Mesothelial cell of epicardium (in vitro differentiated cells): ENCODE measurements at places on chromosomes 16 and 17. TPM values are rescaled to one million over a fixed set of nuclear protein-coding genes. Genes with fewer than 3 reads are reported as not detected.

DNA sequence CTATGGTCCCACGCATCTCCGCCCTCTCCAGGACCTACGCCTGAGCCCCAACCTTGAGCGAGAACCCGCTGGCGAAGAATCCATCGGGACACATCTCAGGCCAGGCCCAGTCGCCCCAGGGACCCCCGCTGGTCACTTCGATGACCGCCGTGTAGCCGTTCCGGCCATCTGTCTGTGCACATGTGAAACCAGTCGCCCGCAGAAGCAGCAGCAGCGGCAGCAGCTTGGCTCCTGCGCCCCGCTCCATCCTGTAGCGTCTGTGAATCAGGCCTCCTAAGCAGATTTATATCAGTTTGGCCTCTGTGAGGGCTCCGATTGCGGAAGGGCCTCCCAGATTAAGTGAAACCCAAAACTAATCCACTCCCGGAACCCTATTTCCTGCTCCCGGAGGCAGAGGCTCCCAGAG is at the start of gene VMO1:
TSS of gene VMO1 (minus strand) at position 259 of the 406 bp plus-strand sequence. CDS start at position 247, 12 bp downstream.
- DNase-seq, result no peak

GRCh38 chr16:4664538-4665418 is 28.6 kb upstream of the NUDT16L1 start:
- DNase-seq, result no peak

- no peak for DNase-seq
These were observed 19.5 kb downstream of the ATP2A1 start for GRCh38 chr16:28897826-28898225.

Gene OSGIN1
- 2.2 to 2.5 TPM (median 2.3 TPM) in 3 replicates for total RNA-seq

DNA sequence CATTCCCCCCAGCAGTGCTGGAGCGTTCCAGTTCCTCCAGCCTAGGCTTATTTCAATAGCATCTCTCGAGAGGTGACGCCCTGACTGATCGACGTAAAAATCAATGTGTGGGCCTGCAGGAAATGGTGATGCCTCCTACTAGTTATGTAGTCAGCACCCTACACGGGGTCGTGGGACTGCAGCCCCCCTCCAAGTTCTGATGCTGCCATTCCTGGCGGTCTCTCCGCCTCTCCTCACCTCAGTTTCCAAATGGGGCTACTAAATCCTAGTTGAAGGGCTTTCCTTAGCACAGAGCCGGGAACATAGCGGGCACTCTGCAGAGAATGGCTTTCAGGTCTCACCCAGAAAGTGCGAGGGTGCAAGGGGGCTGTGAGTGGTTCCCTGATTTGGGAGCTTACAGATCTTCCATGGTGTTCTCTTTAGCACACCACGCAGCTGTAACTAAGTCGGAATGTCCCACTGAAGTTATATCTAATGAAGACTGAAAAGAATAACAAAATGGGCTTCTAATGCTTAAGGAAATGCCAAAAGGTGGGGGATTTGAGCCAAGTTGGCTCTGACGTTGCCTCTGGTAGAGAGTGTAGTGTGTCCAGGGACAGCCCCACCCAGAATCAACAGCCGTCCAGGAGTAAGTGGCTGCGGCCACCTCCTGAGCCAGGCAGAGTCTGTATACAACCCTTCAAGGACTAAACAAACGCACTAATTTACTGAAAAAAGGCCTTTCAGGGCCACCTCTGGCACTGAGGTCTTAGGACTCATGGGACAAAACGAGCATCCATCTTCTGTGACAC is 299.7 kb upstream of the FOXF1 start:
- DNase-seq, result no peak

GRCh38 chr16:17412791-17413190 is 58.0 kb downstream of the XYLT1 start:
- DNase-seq, result no peak

DNA sequence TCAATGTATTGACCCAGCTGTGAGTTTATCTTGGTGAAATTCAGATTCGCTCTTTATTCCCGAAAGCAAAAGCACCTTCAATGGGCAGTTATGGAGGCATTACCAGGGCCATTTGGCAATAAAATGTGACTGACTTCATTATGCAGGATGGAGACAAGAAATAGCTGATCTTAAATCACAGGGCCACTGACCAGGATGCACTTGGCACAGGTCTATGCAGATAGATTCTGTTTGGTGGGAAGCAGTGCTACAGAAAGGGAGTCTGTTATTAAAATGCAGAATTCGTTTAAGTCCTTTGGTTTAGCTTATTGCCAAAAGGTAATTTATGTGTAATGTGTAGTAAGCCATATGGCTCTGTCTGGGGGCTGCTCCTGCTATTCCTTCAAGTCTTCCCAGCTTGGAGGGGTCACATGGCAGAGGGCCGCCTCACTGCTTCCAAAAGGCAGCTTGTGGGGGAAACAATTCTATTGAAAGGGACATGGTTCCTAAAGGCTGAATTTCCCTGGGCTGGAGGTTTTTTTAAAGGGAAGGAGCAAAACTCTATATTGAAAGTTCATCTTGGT is 239.8 kb downstream of the HS3ST4 start:
- DNase-seq, result no peak

Gene ZDHHC7
- 45.4 to 47.9 TPM (median 45.7 TPM) in 3 replicates for total RNA-seq

DNA sequence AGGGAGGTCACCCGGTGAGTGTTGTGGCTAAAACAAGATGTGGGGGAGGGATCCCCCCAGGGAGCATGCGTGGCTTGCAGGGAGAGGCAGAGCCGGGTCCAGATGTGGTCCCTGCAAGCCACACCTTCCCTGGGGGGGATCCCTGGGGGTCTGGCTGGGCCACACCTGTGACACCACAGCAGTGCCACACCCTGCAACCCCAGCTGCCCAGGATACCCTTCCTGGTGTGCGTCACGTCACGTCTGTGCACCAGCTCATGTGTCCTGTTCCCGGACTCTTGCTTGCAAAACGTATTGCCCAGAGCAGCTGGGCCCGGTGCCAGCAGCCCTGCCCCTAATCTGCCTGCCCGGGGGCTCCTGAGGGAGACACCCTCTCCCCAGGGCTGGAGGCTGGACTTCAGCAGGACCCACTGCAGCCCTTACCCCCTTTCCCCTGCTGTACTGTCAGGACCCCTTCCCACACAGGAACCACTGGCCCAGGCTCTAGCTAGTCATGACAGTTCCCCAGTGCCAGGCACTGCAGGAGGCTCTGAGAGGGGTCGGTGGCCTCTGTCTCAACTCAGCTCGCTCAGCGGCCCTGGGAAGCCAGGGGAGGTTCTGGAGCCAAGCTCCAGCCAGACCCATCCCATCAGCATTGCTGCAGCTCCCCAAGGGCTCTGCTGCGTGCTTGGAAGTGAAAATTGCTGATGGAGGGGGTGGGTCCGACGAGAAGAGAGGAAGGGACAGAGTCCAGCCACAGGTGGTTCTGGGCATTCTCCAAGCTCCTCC is 25.8 kb upstream of the ACSF3 start:
- DNase-seq, result no peak

- peak; percentile 51 for DNase-seq
These were observed 70.5 kb downstream of the RBBP6 start for GRCh38 chr16:24609740-24610415.

Gene TPSG1
- not detected in 3 replicates for total RNA-seq

- no peak for DNase-seq
These were observed 4.5 kb upstream of the PHAF1 start for GRCh38 chr16:67105246-67105645.

DNA sequence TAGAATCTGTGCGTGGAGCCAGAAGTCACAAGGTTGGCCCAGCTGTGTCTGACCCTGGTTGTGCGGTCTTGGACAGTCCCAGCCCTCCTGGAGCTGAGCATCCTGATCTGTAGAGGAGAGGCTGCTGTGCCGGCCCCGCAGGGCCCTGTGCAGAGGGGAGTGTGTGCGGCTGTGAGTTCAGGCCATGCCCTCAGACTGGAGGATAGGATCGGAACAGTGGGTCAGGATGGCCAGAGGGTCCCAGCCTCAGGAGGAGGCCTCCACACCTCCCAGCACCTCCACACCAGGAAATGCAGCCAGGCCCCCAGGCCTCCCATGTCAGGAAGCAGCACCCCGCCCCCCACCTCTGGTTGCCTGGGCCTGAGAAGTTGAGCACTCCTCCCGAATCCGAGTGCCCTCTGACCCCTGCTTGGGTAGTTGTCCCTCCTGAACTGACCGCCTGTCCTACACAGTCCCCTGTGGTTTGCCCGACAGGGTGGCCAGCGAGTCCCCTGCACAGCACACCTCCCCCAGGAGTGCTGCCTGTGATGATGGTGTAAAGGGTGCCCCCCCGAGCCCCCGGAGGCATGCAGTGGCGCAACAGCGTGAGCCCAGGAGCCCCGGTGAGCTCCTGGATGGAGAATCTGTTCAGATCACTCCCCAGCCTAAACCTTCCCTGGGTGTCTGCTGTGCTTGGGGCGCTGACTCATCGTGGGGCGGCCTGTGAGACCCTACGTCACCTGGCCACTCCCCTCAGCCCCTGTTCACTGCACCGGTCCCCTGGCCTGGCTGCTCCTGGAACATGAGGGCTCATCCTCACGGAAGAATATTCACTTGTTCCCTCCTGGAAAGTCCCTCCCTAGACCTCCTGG is 285.2 kb downstream of the SEC14L1 start:
- DNase-seq, result no peak
